Activated CD4-positive, CD25-positive, alpha-beta regulatory T cell (primary cell): ENCODE measurements at places on chromosomes 1 and 21.

DNA sequence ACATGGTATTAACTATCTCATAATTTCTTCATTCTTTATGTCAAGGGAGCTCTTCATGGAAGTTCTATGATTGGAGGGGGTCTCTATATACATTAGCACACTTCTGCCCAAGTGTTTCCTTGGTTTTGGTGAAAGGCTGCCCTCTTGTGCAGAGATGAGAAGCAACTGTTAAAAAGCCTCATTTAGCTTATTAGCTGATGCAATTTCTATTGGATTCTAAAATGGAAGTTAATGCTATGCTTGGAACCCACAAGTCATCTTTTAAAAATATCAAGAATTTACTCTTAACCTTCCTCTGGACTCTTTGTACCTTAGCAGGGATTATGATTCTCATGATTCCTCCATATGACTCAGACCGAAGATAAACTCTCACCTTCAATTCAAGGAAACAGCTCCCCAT, 328.9 kb downstream of the PTBP2 start:
- DNase-seq = no peak

GRCh38 chr1:116258668-116259419, 114.2 kb upstream of the ATP1A1 start:
- no peak for DNase-seq

GRCh38 chr21:45036630-45037029, 37.8 kb upstream of the ADARB1 start:
- no peak for DNase-seq

DNA sequence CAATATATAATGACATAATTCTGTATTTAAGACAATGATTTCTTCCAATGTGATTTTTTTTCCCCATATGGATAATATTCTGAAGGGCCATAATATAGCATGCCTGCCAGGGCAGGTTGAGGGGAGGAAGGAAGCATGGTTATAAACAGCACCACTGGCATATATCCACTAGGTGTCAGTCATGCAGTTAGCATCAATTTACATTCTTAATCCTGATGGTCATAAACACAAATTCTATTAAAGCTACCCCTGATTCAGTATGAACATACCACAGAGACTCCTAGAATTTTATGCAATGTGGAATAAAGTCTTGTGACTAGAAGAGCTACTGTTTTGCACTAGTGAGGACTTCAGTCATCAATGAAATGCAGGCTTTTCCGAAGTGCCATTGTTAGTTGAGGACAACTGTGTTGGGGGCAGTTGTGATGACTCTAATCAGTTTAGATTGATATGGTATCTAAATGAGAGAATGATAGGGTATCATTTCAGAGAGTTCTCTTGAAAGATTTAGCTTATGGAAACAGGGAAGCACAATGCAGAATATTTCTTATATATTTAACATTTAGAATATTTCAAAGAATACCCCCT, 342.7 kb upstream of the NR5A2 start:
- no peak for DNase-seq

DNA sequence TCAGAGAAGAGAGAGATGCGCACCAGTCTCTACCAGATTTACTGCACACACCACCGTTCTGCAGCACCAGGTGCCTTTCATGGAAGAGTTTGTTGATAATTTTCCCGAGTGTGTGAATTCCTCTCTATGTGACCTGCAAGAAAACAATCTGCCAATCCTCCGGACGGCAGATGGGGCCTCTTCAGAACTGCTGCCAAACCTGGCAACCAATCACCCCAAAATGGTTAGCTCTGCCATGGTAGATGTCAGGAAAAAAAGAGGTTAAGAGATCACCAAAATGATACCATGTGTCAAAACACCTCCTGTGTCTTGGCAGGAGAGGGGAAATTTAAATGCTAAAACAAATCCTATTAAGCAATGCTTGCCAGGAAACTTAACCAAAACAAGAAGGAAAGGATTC, 96.5 kb downstream of the DAB1 start:
- DNase-seq = no peak

DNA sequence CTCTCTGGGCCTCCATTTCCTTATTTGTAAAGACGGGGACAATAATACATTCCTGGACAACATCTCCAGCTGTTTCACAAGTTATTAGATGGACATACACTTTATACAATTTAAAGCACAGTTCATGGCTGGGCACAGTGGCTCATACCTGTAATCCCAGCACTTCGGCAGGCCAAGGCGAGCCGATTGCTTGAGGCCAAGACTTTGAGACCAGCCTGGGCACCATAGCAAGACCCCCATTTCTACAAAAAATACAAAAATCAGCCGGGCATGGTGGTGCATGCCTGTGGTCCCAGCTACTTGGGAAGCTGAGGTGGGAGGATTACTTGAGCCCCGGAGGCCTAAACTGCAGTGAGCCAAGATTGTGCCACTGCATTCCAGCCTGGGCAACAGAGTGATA, 34.1 kb downstream of the IGSF21 start:
- DNase-seq = no peak

DNA sequence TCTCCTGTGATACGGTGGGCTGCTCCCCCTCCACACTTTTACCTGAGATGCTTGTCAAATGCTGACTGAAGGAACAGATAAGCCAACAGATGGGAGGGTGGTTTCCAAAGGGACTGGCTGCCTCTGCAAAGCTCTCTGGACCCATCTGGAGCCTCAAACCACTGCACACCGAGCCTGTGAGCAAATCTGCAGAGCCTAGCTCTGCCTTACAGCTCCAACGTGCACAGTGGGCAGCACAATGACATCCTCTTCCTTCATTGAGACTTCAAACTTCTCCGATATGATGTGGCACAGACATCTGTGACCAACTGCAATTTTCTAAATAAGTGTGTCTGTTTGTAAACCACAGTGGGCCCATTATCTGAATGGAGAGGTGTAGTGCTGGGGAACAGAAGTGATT, 26.2 kb upstream of the KNCN start:
- DNase-seq = no peak
